ENCODE measurements at places on chromosomes 2 and 18. TPM values are rescaled to one million over a fixed set of nuclear protein-coding genes. Genes with fewer than 3 reads are reported as not detected.

DNA sequence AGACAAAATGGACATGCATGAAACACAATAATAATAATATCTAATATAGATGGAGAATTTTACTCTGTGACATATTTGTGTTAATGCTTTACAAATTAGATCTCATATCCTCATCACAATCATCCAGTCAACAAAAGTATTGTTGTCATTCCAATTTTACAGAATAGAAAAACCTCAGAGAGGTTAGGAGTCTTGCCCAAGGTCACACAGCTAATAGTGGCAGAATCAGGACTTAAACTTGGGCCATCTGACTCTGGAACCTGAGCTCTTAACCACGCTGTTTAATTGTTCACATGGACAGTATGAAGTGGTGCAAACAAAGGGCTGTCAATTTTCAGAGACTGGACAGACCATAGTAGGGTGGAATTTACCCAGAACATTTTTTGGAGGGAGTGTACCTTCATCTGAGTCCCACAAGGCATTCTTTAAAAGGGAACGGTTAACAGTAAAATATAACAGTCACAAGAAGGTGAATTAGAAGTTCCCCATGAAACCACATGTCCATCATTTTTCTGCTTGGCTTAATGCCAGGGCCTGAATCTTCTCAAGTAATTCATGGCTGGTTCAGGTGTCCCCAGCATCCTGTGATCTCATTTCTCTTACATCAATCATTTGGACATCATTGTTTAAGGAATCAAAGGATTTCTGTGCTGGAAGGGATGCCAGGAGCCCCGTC is 35.4 kb upstream of the CCDC93 start:
- H3K36me3 ChIP-seq: no peaks in the 10 kb centered on the region
- no peaks in the 10 kb centered on the region for H3K4me1 ChIP-seq
- no peak overlapping the region for H3K4me3 ChIP-seq

DNA sequence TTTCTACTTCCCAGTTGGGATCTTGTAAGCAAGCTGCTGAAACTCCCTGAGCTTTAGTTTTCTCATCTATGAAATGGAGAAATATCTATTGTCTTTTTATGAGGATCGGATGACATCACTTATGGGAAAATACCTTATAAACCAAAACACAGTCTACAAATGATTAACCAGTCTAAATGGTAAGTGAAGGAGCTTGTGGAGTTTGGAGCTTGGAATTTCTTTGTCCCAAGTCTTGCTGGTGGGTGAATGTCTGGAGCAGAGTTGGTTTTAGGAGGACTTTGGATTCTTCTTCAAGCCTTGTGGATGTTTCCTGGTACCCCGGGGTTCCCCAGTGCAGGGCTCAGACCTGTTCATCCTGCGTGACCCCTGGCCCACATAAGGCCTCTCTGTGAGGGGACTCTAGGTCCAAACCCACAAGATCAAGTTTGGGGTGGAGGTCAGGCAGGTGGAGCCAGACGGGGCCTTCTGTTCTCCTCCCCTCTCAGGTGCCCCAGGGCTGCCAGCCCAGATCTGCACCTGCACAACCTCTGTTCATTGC is 43.2 kb downstream of the FOSL2 start:
- H3K36me3 ChIP-seq: no peaks in the 10 kb centered on the region
- H3K4me1 ChIP-seq: no peaks in the 10 kb centered on the region
- no peaks in the 10 kb centered on the region for H3K27me3 ChIP-seq
- H3K4me3 ChIP-seq: no peak overlapping the region
- H3K27ac ChIP-seq: no peak overlapping the region

GRCh38 chr2:240459401-240460252 is 24.2 kb downstream of the GPC1 start:
- H3K4me3 ChIP-seq: no peak overlapping the region
- peaks cover 1% of the 10 kb centered on the region for H3K4me1 ChIP-seq
- DNase-seq: no peak
- peaks cover 26% of the 10 kb centered on the region for H3K36me3 ChIP-seq
- H3K27ac ChIP-seq: no peak overlapping the region

- no peak for DNase-seq
- H3K4me3 ChIP-seq: no peak overlapping the region
- no peak overlapping the region for H3K27ac ChIP-seq
- no peaks in the 10 kb centered on the region for H3K36me3 ChIP-seq
Measured at GRCh38 chr18:50560681-50561629, 1.1 kb downstream of the MAPK4 start.

Gene RSAD2
- total RNA-seq: not detected

Gene STPG4
- 0.28 TPM for total RNA-seq

Gene DUSP28
- 2.5 TPM for total RNA-seq

Gene ZNF532
- 30.0 TPM for total RNA-seq

Gene TBR1
- not detected for total RNA-seq

Gene OTOS
- not detected for total RNA-seq

Measured in IMR-90 (cell line).